Activated B cell treated with CpG ODN at 0.5 μM for 24 hours (primary cell): ENCODE measurements at places on chromosomes 7 and 10. TPM values are rescaled to one million over a fixed set of nuclear protein-coding genes. Genes with fewer than 3 reads are reported as not detected.

The PRKCQ gene
- total RNA-seq = 0.07 and 0.11 TPM in 2 replicates

The TMEM176B gene
- total RNA-seq = 0.47 TPM in 1 of 2 replicates, not detected in the other

The CCDC172 gene
- not detected in 2 replicates for total RNA-seq

The CALHM3 gene
- total RNA-seq = not detected in 2 replicates

The NEUROG3 gene
- total RNA-seq = 0.38 and 0.66 TPM in 2 replicates

The EEPD1 gene
- 0.59 and 0.64 TPM in 2 replicates for total RNA-seq

DNA sequence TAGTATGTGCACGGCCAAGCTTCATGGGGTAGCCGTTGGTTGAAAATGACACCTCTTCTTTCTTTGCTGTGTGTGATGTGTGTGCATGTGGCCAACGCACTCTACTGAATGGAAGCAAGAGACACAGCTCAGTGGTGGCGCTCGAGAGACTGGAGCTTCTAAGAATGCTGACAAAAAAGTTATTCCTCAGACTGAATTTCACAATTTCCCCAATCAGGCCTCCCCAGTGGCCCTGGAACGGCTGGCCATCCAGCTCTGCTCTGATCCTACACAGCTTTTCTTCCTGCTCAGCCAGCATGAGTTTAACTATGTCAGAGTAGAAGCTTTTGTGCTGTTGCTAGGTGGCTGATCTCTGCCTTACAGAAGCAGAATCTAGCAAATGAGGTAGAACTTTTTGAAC is 186.7 kb upstream of the PLXDC2 start:
- no peak overlapping the region for H3K4me3 ChIP-seq
- H3K27ac ChIP-seq = no peak overlapping the region
- H3K36me3 ChIP-seq = no peaks in the 10 kb centered on the region
- no peak for DNase-seq

- H3K4me1 ChIP-seq = peaks cover 25% of the 10 kb centered on the region
- H3K27me3 ChIP-seq = no peaks in the 10 kb centered on the region
- DNase-seq = no peak
Observed at GRCh38 chr10:103663802-103664201, 170.3 kb downstream of the NEURL1 start.

GRCh38 chr10:30556189-30556588 is 73.4 kb downstream of the LYZL2 start:
- peaks cover 2% of the 10 kb centered on the region for H3K4me1 ChIP-seq
- no peak overlapping the region for H3K4me3 ChIP-seq
- H3K36me3 ChIP-seq = no peaks in the 10 kb centered on the region

DNA sequence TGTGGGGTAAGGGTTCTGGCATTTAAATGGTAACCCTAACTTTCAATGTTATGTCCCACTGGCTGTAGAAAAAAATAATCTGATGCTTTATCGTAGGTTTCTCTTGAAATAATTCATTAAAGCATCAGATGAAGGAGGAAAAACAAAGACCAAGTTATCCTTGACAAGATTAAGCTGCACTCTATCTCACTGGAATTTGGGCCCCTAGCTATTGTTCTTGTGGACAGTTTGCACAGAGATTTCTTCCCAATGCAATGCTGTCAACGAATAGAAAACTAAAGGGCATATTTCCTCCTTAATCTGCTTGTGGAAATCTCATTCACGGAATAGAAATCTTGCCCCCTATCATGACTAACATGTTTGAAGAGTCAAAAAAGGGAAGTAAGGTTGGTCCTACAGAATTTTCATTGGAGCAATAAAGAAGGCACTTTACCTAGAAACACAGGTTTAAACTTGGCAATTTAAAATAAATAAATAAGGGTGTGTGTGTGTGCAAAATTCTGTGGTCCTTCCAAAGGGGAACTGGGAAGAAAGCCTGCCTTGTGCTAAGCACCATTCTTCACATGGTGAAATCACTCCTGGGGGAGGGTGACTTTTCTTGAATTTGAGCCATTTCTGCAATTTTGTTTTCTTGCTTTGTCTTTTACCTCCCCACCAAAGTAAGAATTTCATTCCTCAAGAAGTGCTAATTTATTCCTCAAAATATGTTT is 242.8 kb downstream of the GLI3 start:
- no peaks in the 10 kb centered on the region for H3K36me3 ChIP-seq
- H3K4me1 ChIP-seq = no peaks in the 10 kb centered on the region
- no peak for DNase-seq
- H3K27ac ChIP-seq = no peak overlapping the region

DNA sequence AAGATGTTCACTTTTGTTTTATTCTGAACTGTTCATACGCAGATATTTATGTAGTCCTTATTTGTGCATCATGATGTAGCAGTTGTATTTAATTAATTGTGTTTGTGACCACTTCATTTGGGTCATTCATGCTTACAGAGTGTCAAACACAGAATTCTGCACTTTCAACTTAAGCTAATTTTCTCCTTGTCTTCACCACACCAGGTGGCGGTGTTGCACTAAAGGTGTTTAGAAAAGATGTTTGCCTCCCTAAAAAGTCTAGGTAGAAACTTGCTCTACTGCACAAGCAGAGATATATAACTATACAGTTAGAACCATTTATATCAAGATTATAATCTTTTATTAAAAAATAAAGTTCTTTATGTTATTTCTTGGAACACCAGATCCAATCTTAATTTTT is 1.3 kb upstream of the TAS2R38 start:
- no peak overlapping the region for H3K4me3 ChIP-seq
- no peaks in the 10 kb centered on the region for H3K36me3 ChIP-seq
- H3K4me1 ChIP-seq = peaks cover 26% of the 10 kb centered on the region
- H3K27ac ChIP-seq = no peak overlapping the region

DNA sequence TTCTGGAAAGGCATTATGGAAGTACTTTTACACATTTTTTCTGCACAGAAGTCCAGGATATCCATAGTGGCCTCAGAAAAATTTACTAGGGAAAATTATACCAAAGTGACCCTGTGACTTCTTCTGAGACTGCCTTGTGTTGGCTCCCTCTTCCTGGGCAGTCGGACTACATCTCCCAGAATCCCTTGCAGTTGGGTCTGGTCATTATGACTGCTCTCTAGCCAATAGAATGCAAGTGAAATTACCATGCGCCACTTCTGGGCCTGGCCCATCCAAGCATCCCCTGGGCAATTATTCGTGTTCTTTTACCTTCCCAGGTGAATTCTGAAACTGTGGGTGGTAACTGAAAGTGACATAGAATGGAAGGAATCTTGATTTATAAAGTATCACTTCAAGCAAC is 430.9 kb downstream of the ACTR3B start:
- H3K36me3 ChIP-seq = no peaks in the 10 kb centered on the region
- DNase-seq = no peak
- no peak overlapping the region for H3K4me3 ChIP-seq
- no peaks in the 10 kb centered on the region for H3K4me1 ChIP-seq
- no peaks in the 10 kb centered on the region for H3K27me3 ChIP-seq
- no peak overlapping the region for H3K27ac ChIP-seq

DNA sequence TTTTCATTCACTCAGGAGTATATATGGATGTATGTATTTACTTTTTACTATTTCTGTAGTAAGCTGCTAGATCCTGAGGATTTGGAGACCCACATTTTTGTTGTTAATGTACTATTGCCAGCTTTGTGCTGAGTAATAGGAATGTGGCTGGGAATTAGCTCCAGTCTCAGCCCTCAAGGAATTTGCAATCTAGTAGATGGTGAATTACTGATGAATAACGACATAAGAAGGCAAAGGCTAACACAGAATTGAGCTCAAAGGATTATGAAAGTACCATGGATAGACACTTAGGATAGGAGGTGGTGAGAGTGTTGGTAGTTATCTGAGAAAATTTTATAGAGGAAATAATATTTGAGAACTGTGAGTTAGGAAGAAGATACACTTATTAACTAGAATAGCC is 19.9 kb downstream of the CASD1 start:
- no peaks in the 10 kb centered on the region for H3K4me1 ChIP-seq
- H3K4me3 ChIP-seq = no peak overlapping the region
- no peak for DNase-seq
- H3K27me3 ChIP-seq = no peaks in the 10 kb centered on the region

DNA sequence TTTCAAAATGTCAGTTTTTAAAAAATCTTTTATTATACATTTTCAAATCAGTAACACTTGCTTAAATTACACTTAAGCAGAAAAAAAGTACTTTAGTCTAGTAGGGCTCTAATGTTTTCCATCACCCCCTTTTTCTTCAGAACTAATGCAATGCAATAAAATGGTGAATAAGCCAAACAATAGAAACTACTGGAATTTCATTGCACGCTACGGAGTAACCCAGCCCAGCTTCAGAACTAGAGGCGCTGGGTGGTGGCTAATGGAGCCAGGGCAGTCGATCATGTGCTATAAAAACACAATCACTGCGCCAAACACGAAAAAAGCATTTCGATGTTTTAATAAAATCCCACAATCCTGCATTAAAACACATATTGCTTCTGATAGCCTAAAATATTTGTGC is 59.9 kb upstream of the ODAD2 start:
- no peak overlapping the region for H3K27ac ChIP-seq
- no peaks in the 10 kb centered on the region for H3K27me3 ChIP-seq
- no peaks in the 10 kb centered on the region for H3K4me1 ChIP-seq
- no peak for DNase-seq
- H3K4me3 ChIP-seq = no peak overlapping the region
- H3K36me3 ChIP-seq = peaks cover 11% of the 10 kb centered on the region
